ENCODE measurements at places on chromosomes 4 and X.

DNA sequence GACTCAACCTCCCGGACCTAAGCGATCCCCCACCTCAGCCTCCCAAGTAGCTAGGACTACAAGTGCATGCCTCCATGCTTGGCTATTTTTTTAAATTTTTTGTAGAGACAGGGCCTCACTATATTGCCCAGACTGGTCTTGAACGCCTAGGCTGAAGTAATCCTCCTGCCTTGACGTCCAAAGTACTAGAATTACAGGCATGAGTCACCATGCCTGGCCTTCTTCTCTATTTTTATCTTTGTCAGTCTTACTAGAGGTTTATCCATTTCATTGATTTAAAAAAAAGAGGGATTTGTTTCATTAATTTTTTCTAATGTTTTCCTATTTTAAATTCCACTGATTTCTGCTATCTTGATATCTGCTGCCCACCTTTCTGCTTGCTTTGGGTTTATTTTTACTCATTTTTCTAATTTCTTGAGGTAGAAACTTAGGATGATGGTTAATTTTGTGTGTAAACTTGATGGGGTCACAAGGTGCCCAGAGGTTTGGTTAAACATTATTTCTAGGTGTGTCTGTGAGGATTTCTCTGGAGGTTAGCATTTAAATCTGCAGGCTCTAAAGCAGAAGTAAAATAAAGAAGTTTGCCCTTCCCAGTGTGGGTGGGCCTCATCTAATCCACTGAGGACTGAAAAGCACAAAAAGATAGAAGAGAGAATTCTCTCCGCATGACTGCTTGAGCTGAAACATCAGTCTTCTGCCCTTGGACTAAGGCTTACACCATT, 116.2 kb upstream of the DCLK2 start:
- no peaks in the 10 kb centered on the region for H3K4me1 ChIP-seq
- no peak overlapping the region for H3K27ac ChIP-seq
- no peaks in the 10 kb centered on the region for H3K36me3 ChIP-seq

- no peak overlapping the region for H3K27ac ChIP-seq
- H3K4me3 ChIP-seq, result no peak overlapping the region
- no peak for DNase-seq
- no peaks in the 10 kb centered on the region for H3K4me1 ChIP-seq
Observed at GRCh38 chr4:46994007-46994405, 625 bp upstream of the GABRA4 start.

GRCh38 chr4:162683659-162684370, 482.9 kb downstream of the NAF1 start:
- no peak overlapping the region for H3K27ac ChIP-seq
- H3K4me1 ChIP-seq, result no peaks in the 10 kb centered on the region
- no peak for DNase-seq
- H3K4me3 ChIP-seq, result no peak overlapping the region
- H3K36me3 ChIP-seq, result no peaks in the 10 kb centered on the region

- no peak overlapping the region for H3K27ac ChIP-seq
- H3K4me3 ChIP-seq, result no peak overlapping the region
- H3K36me3 ChIP-seq, result no peaks in the 10 kb centered on the region
- H3K27me3 ChIP-seq, result no peaks in the 10 kb centered on the region
- H3K4me1 ChIP-seq, result no peaks in the 10 kb centered on the region
Observed at GRCh38 chrX:20067709-20068561, 48.8 kb downstream of the MAP7D2 start.

GRCh38 chrX:110836982-110837381, 41.4 kb upstream of the CHRDL1 start:
- H3K4me3 ChIP-seq, result no peak overlapping the region
- H3K4me1 ChIP-seq, result no peaks in the 10 kb centered on the region
- no peaks in the 10 kb centered on the region for H3K36me3 ChIP-seq

GRCh38 chr4:108315694-108316093, 147.0 kb upstream of the LEF1 start:
- no peak overlapping the region for H3K27ac ChIP-seq
- no peaks in the 10 kb centered on the region for H3K4me1 ChIP-seq
- H3K27me3 ChIP-seq, result no peaks in the 10 kb centered on the region
- no peak overlapping the region for H3K4me3 ChIP-seq
- no peak for DNase-seq
- H3K36me3 ChIP-seq, result no peaks in the 10 kb centered on the region

GRCh38 chr4:68250151-68250930, 4.8 kb upstream of the TMPRSS11B start:
- no peak for DNase-seq
- H3K27ac ChIP-seq, result no peak overlapping the region
- no peaks in the 10 kb centered on the region for H3K27me3 ChIP-seq
- H3K4me3 ChIP-seq, result no peak overlapping the region
- no peaks in the 10 kb centered on the region for H3K36me3 ChIP-seq

DNA sequence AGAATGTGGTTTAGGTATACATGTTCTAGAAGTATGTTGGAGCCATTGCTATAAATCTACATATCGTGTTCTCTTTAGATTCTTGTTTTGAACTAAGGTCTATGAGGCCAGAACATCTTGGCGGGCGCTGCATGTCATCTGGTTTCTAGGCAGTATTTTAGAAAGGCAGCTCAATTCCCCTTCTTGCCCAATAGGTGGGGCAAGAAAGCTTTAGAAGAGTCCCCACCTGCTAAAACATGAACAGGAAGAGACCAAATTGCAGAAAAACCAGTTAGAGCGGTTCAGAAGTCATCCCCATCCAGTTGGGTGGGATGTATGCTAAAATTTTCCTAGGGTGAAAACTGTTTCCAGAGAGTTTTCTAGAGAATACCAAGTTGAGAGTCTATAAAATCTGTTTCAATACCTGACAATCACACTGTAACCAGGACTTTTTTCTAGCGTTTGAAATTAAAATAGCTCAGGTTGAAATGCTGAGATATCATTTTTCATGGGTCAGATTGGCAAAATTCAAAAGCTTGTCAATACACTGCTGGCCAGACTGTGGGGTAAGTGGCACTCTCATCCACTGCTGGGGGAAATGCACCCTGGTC, 17.5 kb upstream of the SH3KBP1 start:
- H3K27ac ChIP-seq, result no peak overlapping the region
- no peak overlapping the region for H3K4me3 ChIP-seq
- DNase-seq, result no peak
- no peaks in the 10 kb centered on the region for H3K27me3 ChIP-seq
- H3K4me1 ChIP-seq, result no peaks in the 10 kb centered on the region

Measured in ovary (tissue), 10 donors.